ENCODE measurements at places on chromosomes 3 and 15.

- DNase-seq = no peak
Observed at GRCh38 chr3:141790171-141790570, 27.0 kb downstream of the GRK7 start.

GRCh38 chr3:58200846-58201355, 9.9 kb downstream of the DNASE1L3 start:
- DNase-seq = no peak

- no peak for DNase-seq
Observed at GRCh38 chr3:140292684-140293083, 357.7 kb downstream of the CLSTN2 start.

- DNase-seq = peak; percentile 79
Observed at GRCh38 chr3:16513141-16514020, at the start of gene RFTN1. Gene RFTN1 (minus strand): TSS chr3:16513699. CDS start chr3:16493869, 19,830 bp downstream.

DNA sequence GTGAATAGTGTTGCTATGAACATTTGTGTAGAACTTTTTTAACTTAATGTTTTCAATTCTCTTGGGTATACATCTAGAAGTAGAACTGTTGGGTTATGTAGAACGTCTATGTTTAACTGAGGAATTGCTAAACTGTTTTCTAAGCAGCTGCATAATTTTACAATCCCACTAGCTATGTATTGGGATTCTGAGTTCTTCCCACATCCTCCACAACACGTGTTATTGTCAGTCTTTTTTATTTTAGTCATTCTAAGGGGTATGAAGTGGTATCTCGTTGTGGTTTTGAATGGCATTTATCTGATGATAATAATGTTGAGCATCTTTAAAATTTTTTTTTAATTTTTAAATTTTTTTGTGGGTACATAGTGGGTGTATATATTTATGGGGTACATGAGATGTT, 55.0 kb upstream of the NPHP3 start:
- DNase-seq = no peak

GRCh38 chr3:60708191-60708975, 542.9 kb downstream of the FHIT start:
- DNase-seq = no peak

- DNase-seq = peak; percentile 60
Observed at GRCh38 chr15:79969146-79969545, 1.9 kb downstream of the BCL2A1 start.

DNA sequence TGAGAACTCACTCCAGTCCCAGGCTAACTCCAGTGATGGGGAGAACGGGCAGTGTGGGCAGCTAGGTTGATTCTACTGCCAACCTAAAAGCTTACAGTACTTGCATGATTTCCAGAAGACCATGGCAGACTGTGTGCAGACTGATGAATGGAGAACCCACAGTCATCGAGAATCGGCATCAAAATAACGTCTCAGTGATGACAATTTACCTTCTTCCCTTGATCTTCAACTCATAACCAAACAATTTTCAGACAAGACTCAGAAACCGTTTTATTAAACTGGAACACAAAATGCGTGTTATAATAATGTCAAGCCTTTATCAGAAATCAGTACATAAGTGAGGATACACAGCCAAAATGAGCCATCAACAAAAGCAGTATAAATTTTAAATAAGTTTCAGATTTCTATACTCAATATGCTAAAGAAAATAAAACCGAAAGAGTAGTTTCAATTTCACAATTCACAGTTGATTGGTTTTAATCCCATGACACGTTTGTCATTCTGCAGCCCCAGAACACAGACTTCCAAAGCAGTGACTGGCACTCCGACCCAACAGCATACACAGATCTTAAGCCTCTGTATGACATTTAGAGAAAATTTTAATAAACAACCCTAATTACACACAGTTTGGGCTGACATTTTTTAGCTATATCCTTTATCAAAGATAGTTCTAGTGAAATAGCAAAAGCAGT, 54.5 kb downstream of the ZMAT3 start:
- DNase-seq = peak; percentile 4

DNA sequence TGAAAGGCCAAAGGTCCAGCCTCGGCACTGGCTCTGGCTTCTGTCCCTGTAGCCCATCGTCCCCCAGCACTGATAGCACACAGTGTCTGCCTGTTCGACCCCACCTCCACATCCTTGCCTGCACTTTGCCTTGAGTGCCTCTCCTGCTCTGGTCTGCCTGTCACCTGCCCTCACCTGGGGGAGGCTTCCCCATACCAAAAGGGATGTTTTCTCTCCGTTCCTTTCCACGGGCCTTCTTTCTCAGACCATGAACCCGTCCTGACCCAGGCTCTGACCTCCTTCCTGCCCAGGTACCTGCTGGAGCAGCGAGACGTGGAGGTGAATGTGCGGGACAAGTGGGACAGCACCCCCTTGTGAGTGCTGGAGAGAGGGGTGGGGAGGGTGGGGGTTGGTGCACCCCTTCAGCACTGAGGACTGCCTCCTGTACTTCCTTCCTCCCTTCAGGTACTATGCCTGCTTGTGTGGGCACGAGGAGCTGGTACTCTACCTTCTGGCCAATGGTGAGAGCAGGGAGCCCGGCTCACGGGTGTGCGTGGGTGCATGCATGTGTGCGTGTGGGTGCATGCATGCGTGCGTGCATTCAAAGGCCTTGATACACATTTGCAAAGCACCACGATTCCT, 1.5 kb downstream of the ABTB1 start:
- no peak for DNase-seq

DNA sequence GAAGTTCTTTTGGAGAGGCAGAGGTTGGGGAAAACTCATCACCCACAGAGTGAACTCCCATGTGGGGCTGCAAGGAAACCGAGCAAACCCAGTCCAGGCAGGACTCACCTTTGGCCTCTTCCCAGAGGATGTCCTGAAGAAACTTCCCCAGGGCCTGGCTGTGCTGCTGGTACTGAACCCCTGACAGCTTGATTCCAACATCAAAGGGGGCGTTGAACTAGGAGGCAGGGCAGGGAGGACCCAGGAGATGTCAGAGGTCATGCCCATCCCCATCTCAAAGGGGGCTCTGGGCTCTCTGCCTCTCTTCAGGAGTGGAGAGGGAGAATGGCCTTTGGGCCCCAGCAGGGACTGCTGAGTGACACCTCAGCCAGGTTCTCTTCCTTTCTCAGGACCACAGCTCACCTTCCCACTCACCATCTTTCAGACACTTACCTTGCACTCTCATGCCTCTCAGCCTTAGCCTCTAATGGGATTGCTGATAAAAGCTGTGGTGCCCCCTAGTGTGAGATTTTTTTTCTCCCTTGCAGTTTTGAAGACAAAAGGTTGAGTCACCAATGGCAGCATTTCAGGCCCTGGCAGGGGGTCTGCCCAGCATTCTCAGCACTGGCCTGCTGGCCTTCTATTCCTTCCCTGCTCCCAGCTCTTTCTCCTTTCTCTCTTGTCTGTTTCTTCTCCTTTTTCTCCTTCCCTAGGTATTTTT, 6.0 kb downstream of the GHRL start:
- DNase-seq = peak; percentile 21

DNA sequence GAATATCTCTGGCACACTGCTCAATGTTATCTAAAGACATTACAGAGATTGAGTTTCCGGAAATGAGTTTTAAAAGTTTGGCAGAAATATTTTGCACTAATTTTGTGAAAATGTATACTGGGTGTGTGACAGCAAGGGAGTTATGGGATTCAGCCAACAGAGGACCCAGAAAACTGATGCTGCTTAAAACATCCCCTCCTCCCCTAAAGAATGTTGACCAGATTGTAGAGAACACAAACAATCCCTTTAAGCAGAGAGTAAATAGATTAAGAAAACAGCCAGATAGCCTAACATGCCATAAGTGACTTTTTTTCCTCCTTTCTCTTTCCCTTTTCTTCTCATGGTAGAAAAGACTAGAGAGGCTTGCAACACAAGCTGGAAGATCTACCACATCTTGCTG, 928.0 kb upstream of the ALCAM start:
- DNase-seq = no peak

All from inflammatory macrophage treated with lipopolysaccharide for 1 hour (primary cell).